CD4-positive, alpha-beta T cell treated with Interleukin-15 for 4 hours (primary cell): ENCODE measurements at places on chromosomes 2 and 18.

GRCh38 chr2:207993151-207993763 is 32.1 kb downstream of the PLEKHM3 start:
- DNase-seq: no peak

- no peak for DNase-seq
Measured at GRCh38 chr2:55419233-55419678, 400 bp downstream of the CCDC88A start.

GRCh38 chr18:72235422-72235821 is 308.7 kb downstream of the CBLN2 start:
- DNase-seq: no peak

- no peak for DNase-seq
Measured at GRCh38 chr2:146161256-146161882, 1641.5 kb upstream of the ZEB2 start.

DNA sequence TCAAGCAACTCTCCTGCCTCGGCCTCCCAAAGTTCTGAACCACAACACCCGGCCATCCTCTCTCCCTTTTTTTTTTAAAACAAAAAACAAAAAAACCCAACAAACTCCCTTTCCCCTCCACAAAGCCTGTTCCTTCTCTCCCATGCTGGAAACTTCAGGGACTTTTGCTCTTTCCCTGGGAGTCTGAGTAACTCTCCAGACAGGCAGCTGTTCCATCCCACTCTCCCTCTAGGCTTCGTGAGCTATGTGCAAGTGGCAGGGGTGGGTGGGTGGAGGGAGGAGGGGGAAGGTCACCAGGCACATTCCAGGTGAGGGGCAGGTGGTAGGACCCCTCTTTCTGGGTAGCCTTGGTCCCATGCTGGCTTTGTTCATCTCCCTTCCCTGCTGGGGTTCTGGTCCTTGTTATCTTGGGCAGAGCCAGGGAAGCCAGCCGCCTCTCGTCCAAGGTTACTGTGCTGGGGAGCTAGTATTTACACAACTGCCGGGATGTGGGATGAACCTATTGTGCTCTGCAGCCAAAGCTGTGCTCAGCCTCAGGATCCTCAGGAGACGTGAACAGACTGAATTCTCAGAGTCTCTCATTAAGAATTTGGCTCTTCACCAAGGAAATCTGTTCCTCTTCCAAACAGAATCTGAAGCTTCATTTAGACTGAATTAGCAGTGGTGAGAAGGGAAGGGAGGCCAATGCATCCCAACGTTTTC is 106.9 kb downstream of the LIPG start:
- DNase-seq: no peak

- no peak for DNase-seq
Measured at GRCh38 chr2:99514357-99514756, 24.5 kb upstream of the REV1 start.

DNA sequence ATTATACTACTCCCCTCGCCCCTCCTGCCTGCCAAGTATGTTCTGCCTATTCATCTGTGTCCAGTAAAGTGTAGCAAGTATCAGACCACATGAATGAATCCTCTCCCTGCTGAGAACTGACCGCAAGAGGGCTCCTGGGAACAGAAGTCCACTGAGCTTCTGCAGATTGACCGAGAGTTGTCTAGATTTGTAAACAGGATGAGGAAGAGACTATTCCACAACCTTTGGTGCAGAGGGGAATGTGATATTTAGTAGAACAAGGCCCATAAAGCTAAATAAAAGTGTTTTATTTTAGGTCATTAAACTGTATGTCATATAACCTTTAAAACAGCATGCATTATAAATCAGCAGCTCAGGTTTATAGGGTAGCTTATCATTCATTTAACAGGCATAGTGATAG is 377.0 kb downstream of the DCC start:
- no peak for DNase-seq
